ENCODE measurements at places on chromosomes 7 and 10.

- no peak for DNase-seq
These were observed 996 bp upstream of the C10orf90 start for GRCh38 chr10:126671402-126671975.

GRCh38 chr10:97291357-97292096 is 910 bp downstream of the ARHGAP19 start:
- no peak for DNase-seq

DNA sequence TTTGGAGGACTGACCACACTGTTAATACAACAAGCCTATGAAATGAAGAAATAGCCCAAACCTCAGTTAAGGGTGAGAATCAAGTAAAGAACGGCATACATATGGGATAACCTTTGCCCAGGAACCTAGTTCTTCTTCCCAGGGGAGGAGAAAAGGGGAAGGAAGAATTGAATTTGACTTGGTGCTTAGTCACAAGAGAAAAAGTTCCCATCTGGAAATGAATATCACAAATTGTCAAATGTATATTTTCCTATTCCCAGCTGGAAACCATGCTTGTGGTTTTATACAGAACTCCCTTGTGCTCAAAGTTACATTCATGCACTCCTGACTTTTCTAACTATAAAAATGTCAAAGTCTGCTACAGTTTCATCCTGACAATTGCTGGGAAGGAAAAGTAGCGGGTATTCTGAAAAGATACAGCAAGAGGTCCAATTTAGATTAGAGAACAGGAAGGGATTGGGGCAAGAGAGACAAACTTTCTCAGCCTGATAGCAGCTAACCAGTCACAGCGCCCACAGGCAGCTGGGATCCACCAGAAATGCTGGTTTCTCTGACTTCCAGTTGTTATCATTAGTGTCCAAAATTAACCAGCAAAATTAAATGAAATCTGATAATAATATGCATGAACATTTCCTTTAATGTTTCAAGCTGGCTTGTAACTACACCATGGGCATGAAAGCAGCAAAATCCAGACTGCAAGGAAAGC is 18.6 kb upstream of the GSAP start:
- no peak for DNase-seq

DNA sequence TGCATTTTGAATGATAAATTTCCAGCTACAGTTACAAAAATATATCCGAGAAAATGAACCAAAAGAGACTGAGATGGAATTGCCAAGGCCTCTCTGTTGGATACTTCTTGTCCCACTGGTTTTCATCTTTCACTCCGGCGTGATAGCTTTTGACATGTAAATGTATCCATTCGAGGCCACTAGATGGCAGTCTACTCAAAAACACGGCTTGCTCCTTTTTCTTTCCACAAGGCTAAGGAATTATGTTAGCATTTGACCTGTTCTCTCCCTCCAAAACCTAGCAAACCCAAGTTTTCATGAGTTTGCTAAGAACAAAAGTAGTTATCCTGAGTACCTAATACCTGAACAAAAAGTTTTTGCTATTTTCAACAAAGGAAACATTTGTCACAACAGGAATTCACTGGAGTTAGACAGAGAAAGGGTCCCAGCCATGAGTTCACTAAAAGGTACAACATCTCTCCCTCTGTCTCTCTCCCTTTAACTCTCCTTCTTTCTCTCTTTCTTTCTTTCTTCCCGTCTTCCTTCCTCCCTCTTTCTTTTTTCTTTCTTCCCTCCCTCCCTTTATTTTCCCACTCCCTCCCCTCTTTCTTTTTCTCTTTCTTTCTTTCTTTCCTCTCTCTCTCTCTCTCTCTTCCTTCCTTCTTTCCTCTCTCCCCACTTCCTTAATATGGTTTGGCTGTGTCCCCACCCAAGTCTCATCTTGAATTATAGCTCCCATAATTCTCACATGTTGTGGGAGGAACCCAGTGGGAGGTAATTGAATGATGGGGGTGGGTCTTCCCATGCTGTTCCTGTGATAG is 207.9 kb upstream of the MYO3A start:
- DNase-seq = peak; percentile 39

DNA sequence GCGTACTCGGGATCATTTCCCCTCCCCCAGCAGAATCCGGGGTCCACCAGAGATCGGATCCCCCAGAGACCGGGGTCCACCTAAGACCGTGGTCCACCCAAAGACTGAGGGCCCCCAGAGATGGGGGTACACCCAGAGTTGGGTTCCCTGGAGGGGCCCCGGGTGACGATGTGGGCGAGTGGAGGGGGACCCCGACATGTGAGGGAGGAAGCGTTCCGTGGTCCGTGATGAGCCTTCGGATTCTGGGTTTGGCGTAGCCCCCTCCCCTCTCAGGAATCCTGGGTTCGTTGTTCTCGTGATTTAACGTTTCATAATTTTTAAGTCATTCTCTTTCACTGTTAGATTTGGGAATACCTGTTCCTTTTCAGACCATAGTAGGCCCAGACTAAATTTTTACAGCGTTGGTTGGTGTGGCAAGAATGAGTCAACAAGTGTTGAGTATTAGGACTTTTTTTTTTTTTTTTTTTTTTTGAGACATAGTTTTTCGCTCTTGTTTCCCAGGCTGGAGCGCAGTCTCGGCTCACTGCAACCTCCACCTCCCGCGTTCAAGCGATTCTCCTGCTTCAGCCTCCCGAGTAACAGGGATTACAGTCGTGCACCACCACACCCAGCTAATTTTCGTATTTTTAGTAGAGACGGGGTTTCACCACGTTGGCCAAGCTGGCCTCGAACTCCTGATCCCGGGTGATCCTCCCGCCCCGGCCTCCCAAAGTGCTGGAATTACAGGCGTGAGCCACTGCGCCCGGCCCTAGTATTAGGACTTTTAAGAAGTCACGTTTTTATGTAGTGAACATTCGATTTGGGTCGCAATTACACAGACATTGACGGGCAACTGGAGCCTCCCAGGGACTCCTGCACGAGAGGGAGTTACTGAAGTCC is 672 bp downstream of the GTPBP4 start:
- DNase-seq = no peak

DNA sequence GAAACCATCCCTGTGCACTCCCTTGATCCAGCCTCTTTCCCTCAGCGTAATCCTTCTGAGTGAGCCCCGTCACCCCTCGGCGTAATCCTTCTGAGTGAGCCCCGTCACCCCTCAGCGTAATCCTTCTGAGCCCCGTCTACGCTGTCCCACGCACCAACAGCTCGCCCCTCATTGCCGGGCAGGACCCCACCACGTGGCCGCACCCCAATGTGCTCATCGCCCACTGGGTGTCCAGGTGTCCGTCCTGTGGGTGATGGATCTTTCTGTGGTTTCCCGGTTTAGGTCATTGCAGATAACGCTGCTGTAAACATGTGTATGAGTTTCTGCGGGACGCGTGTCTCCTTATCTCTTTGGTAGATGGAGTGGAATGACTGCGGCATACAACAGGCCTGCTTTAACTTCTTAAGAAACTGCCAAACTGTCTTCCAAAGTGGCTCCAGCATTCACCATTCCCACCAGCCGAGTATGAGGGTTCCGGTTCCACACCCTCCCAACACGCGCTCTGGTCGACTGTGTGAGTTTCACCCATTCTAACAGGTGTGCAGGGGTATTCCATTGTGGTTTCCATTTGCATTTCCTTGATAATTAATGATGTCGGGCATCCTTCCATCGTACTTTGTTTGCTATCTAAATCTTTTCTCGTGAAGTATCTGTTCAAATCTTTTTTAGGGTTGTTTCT is 42.1 kb upstream of the NKX6-2 start:
- DNase-seq = no peak

Data from COR-L47 (cell line).